ENCODE measurements at places on chromosomes 11 and 22.

- H3K36me3 ChIP-seq: no peaks in the 10 kb centered on the region
- H3K4me1 ChIP-seq: no peaks in the 10 kb centered on the region
- H3K27me3 ChIP-seq: no peaks in the 10 kb centered on the region
- no peak overlapping the region for H3K4me3 ChIP-seq
Measured at GRCh38 chr11:87425391-87425790, 387.7 kb downstream of the TMEM135 start.

DNA sequence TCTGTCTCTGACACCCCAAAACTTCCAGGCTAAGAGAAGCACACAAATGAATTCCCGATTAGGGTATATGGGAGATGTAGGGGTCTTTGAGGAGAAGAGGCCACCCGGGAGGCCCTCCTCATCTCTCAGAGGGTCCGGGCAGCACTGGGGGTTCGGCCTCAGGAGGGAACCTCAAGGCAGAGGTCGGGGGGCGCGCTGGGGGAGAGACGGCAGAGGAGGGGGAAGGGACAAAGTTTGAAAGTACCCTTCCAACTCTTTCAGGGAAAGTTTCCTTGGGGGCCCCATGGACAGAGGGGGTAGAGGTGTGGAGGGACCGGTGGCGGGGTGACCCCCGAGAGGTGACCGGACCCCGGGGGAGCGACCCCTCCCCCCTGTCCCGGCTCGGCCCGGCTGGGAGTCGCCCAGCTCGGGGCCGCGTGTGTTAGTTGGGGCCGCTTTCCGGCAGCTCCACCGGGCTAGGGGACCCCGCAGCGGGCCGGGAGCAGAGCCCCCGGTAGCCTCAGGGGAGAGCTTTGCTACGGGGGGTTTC, 3.3 kb upstream of the GCAT start:
- peaks cover 53% of the 10 kb centered on the region for H3K4me1 ChIP-seq
- peak; percentile 51 for ATAC-seq
- H3K27ac ChIP-seq: peak overlapping the region; percentile 63
- H3K36me3 ChIP-seq: no peaks in the 10 kb centered on the region
- H3K27me3 ChIP-seq: peaks cover 69% of the 10 kb centered on the region

DNA sequence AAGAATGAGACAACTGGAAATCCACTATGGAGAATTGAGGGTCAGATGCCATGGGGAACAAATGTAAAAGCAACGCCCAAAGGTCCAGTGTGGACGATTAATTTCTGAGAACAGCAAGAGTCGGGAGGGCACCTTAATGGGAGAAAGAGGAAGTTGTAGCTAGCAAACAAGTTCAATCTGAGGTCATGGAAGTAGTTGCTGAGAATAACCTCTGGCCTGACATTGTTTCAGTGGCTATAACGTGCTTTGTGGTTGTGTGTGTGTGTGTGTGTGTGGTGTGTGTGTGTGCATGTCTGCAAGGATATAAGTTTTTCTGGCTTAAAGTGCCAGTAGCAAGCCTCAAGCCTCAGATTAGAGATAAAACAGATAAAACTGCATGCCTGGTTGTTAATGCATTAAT, 1630.1 kb upstream of the TENM4 start:
- no peak overlapping the region for H3K27ac ChIP-seq
- H3K4me3 ChIP-seq: no peak overlapping the region
- no peaks in the 10 kb centered on the region for H3K4me1 ChIP-seq
- no peak for ATAC-seq
- no peaks in the 10 kb centered on the region for H3K36me3 ChIP-seq

DNA sequence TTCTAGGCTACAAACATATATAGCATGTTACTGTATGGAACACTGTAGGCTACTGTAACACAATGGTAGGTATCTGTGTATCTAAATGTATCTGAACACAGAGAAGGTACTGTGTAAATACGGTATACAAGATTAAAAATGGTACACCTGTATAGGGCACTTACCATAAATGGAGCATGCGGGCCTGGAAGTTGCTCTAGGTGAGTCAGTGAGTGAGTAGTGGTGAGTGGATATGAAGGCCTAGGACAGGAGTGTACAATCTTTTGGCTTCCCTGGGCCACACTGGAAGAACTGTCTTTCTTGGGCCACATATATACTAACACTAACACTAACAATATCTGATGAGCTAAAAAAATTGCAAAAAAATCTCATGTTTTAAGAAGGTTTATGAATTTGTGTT, 21.4 kb downstream of the RNF141 start:
- peak overlapping the region; percentile 30 for H3K27ac ChIP-seq
- ATAC-seq: no peak
- H3K4me1 ChIP-seq: peaks cover 15% of the 10 kb centered on the region
- H3K27me3 ChIP-seq: no peaks in the 10 kb centered on the region

DNA sequence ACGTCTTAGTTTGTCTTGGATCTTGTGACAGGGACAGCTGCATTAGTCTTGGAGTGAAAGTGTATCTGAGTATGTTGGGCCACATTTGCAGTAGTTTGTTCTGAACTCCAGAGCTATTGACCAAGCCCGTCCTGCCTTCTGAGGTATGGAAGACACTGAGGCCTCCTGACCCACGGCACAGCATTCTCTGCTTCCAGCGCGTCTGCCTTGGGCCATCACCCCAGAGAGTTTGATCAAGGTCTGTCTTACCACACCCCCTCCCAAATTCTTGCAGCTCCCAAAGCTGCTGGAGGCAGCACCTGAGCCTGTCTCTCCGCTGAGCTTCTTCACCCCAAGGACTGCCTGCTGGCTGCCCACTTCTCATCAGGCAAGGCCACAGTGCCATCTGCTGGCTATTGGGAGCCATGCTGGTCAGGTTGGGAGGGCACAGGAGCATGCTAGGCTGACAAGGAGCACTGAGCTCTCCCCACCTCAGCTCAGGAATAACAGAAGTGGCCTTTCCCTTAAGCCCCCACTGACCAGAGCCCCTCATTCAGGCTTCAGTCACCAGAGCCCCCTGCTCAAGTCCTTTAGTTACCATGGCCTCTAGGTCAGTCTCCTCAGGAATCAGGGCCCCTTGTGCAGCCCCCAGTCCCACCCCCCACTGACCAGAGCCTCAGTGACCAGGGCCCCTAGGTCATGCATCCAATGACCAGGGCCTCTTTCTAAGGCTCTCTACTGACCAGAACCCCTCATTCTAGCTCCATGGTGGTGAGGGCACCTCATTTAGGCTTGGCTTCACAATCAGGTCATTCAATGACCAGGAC, 27.2 kb upstream of the SMPD1 start:
- no peaks in the 10 kb centered on the region for H3K4me1 ChIP-seq
- H3K36me3 ChIP-seq: no peaks in the 10 kb centered on the region
- no peaks in the 10 kb centered on the region for H3K27me3 ChIP-seq
- no peak overlapping the region for H3K4me3 ChIP-seq
- no peak overlapping the region for H3K27ac ChIP-seq

GRCh38 chr11:67268081-67268961, 2.0 kb downstream of the GRK2 start:
- peaks cover 79% of the 10 kb centered on the region for H3K4me1 ChIP-seq
- H3K27ac ChIP-seq: peak overlapping the region; percentile 96
- peaks cover 44% of the 10 kb centered on the region for H3K36me3 ChIP-seq
- no peaks in the 10 kb centered on the region for H3K27me3 ChIP-seq

- H3K27me3 ChIP-seq: no peaks in the 10 kb centered on the region
- ATAC-seq: no peak
- H3K4me3 ChIP-seq: no peak overlapping the region
- H3K4me1 ChIP-seq: peaks cover 51% of the 10 kb centered on the region
- H3K27ac ChIP-seq: peak overlapping the region; percentile 6
Measured at GRCh38 chr11:1484695-1485503, 1.7 kb downstream of the MOB2 start.

GRCh38 chr11:134074346-134074745, 5.5 kb downstream of the JAM3 start:
- H3K27ac ChIP-seq: peak overlapping the region; percentile 17
- H3K36me3 ChIP-seq: peaks cover 3% of the 10 kb centered on the region
- ATAC-seq: no peak
- H3K4me3 ChIP-seq: no peak overlapping the region
